ENCODE measurements at places on chromosomes 3 and 15.

- peak; percentile 5 for DNase-seq
Observed at GRCh38 chr3:36305929-36306520, 74.3 kb upstream of the STAC start.

DNA sequence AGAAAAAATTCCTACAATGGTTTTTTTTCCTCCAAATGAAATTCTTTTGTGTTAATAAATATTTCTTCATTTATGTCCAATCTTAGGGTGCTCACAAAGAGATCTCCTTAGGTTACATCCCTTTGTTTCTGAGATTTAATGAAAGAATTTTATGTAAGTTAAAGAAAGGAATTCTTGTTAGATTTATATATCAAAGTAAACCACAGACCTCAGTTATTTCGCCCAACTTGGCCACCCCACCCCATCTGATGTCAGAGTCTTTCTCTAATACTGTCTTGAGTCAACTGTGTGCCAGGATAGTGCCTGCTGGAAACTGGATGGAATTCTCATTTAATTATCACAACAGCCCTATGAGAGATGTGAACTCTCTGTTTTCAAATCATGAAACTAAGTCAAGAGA is 259.9 kb downstream of the OPA1 start:
- DNase-seq: peak; percentile 56

DNA sequence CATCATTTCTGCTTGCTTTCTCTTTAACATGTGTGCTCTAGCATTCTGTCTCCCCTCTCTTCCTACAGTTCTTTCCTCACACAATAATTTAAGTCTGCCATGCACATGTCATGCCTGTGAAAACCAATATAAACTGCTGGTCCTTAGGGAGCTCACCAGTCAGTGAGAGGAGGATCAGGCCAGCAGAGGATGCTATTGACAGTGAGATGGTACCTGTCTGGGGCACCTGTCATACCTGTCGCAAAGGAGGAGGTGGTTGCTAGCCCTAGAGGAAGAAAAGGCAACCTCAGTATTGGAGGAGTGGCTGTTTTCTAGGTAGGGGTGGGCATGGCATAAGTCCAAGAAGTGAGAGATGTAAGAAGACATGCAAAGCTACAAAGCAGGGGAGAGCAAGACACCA is 194.6 kb downstream of the GABRG3 start:
- DNase-seq: no peak

GRCh38 chr15:101246824-101247745 is 4.8 kb downstream of the CHSY1 start:
- DNase-seq: no peak

- DNase-seq: no peak
Observed at GRCh38 chr15:40940296-40940801, 11.2 kb downstream of the DLL4 start.

DNA sequence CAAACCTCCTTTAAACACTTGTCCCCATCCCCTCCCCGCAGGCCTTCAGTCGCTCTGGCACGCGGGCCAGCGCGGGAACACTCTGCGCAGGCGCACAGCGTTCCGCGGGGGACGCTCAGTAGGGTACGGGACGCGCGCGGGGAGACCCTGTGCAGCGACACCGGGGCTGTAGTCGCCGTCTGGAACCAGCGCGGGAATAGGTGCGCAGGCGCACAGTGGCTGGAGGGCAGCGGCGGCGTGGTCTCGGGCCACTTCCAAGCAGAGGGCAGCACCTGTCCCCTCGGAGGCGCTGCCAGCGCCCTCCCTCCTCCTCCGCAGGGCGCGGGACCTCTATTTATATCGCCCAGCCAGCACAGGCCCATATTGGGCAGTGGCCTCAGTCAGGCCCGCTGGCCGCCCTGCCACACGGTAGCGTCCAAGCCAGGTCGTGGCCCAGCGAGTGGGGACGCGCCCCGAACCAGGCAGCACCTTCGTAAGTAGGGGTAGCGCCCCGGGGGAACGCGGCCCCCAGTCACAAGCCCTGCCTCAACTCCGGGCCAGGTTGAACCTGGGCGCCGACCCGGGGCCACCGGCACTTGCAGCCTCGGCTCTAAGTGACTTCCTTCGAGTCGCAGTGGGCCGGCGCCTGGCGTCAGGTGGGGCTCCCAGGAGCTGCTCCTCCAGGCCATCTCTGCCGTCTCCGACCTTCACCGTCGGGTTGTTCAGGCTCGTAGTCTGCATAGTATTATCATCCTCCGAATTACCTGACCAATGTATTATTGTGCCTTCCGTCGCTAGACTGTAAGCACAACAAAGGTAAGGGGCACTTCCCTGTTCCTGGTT is at the start of gene KBTBD12:
KBTBD12 (plus strand) TSS at position 118 of the 822 bp plus-strand sequence. CDS start 7,830 bp downstream, outside the sequence.
- no peak for DNase-seq

GRCh38 chr3:37237252-37237651 is 62.9 kb upstream of the LRRFIP2 start:
- peak; percentile 72 for DNase-seq

- DNase-seq: no peak
Observed at GRCh38 chr3:50749822-50750221, 75.1 kb downstream of the DOCK3 start.

DNA sequence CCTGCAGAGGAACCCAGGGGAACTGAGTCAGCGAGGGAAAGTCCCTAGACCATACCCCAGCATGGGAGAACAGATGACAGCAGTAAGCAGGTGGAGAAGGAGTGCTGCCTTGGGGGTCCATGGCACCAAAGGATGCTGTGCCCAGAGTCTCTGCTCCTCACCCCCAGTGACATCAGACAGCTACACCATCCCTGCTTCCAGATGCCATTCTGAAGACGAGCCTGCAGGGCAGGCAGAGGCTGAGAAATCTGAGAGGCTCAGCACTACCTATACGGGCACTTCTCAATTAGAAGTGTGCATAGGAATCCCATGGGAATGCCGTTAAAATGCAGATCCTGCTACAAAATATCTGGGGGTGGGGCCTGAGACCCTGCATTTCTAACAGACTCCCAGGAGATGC is 211.3 kb upstream of the NSMCE3 start:
- no peak for DNase-seq

- no peak for DNase-seq
Observed at GRCh38 chr15:56234804-56235203, 8.9 kb downstream of the RFX7 start.

DNA sequence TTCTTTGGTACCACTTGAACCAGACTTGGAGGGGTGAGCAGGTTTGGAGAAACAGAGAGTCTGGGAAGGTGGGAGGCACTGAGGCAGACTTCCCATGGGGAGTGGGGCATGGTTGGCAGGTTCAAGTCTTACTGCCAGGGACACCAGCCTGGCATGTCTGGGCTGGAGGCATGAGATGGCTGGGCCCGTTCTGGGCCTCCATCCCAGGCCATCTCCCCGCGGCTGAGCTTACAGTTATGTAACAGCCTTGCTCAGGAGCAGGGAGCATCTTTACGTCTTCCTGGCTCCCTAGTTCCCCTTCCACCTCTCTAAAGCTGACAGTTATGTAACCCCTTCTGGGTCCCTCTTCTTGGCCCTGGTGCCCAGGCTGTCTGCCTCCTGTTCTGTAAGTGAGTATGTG is 12.4 kb downstream of the VIPR1 start:
- DNase-seq: no peak

GRCh38 chr3:27554706-27555105 is 70.5 kb upstream of the SLC4A7 start:
- DNase-seq: peak; percentile 45

DNA sequence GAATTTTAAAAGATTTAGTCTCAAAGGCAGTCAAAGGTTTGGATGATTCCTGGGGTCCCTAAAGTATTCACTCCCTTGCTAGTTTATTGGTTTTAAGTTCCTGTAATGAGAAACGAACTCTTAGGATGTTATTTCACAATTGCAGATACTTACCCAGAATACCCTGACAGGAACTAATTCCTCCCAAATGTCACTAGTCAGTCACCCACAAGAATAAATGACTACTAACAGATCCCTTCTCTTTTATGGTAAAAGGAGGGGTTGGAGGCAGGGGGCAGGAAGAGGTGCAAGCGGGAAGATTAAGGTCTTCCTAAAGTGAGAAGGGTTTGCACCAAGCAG is 174.2 kb upstream of the SLC2A2 start:
- DNase-seq: no peak

GRCh38 chr15:60970246-60971170 is 258.6 kb downstream of the RORA start:
- peak; percentile 72 for DNase-seq

DNA sequence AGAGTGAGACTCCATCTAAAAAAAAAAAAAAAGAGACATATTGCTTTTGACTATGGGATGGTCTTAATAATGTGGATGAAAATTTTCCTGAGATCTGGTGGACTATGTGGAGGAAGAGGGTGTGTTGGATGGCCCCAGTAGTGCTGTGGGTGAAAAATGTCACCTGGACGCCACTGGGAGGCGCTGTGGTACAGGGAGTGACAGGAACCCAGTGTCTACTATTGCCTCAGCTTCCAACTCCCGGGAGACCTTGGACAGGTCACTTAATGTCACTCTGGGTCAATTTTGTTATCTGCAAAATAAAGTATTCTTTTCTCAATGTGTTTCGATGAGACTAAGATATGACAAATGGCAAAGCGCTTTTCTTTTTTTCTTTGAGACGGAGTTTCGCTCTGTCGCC is 27.7 kb upstream of the DCP1A start:
- DNase-seq: peak; percentile 39

GRCh38 chr3:128486205-128486628 is 6.8 kb downstream of the GATA2 start:
- no peak for DNase-seq

- DNase-seq: no peak
Observed at GRCh38 chr3:111956449-111956848, 22.4 kb upstream of the ABHD10 start.

- DNase-seq: no peak
Observed at GRCh38 chr3:30613133-30613825, 6.9 kb downstream of the TGFBR2 start.

DNA sequence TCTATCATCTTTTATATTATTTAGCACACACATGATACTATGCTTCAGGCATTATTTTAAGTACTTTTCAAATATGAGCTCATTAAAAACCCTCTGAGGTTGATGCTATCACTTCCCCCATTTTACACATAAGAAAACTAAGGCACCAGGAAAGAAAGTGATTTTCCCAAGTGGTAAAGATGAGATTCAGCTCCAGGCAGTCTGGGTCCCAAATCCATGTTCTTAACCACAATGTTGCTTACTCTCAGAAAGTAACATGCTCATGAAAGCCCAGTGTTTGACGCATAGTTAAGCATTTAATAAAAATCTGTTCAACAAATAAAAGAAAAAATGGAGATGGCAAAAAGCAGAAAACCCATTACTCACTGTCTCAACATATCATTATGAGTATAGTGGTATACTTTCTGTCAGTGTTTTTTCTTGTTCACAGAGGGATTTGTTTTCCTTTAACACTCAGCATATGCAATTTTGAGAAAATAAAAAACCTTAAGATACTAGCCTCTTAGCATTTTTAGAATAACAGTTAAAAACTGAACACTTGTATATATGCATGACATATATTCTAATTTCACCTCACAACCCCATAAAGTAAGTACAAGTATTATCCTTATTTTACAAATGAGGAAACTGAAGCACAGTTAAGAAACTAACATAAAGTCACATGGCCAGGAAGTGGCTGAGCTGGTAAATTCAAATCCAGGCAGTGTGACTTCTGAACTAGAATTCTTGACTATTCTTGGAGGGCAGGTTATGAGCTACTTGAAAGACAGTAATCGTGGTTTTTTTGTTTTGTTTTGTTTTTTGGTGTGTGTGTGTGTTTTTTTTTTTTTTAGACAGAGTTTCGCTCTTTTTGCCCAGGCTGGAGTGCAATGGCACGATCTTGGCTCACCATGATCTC is 10.4 kb downstream of the PEAK1 start:
- DNase-seq: no peak

GRCh38 chr15:73751511-73751898 is 1.6 kb downstream of the INSYN1 start:
- DNase-seq: no peak

DNA sequence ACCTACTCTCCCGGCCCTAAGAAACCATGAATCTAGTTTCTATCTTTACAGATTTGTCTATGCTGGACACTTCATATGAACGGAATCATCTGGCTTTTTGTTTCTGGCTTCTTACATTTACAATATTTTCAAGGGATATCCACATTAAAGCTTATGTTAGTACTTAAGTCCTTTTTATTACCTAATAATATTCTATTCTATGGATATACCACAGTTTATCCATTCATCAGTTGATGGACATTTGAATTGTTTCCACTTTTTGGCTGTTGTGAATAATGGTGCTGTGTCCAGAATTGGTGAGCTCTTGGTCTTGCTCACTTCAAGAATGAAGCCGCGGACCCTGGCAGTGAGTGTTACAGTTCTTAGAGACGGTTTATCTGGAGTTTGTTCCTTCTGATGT is 42.6 kb downstream of the ARHGAP31 start:
- no peak for DNase-seq

DNA sequence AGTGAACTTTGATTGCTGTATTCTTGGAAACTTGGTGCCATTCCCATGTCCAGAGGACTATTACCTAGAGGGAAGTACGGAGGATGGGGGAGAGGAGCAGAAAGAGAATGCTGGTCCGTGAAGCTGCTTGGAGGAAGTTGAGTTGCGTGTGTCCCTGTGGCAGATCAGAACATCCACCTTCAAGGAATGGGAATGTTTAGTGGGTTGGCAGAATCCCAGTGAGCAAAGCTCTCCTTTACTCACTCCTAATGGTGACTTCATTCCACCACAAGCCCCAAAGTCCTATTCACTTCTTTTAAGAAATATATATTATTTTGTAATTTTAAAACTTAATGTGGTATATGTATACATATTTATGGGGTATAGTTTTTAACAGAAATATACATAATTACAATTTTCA is 247.8 kb upstream of the FEZF2 start:
- peak; percentile 52 for DNase-seq

DNA sequence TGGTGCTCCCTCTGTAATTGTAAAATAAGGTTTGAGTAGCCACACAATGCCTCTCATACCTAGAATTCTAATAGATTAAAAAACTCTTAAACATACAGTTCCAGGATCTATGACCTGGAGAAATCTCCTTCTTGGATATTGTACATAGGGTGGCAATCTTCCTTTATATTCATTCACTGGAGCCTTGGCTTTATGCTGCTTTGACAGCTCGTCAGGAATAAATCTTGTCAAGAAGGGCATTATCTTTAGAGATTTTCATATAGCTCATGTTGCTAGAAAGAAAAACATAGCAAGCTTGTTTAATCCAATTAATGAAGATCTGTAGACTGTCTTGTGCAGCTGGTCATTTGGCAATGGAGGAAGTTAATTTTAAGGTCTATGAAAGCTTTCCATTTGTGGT is 131.1 kb downstream of the PYDC2 start:
- DNase-seq: no peak

DNA sequence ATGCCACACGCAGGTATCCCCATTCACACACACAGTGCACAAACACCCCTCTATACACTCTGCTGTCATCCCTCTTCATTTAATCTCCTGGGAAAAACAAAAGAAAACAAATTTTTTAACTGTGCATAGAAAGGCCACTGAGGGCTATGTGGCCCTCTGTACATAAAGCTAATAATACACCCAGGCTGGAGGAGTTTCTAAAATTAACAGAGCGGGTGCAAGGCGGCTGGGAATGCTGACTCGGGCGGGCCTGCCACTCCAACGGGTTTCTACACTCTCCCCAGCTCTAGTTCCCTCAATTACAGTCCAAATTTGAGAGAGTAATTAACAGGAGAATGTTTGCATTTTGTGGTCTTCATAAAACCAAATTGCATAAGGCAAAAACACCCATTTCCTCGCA is 23.1 kb downstream of the HCN4 start:
- DNase-seq: no peak

- DNase-seq: peak; percentile 73
Observed at GRCh38 chr3:136075218-136075808, 109.8 kb downstream of the PPP2R3A start.

Measured in fibroblast of skin of abdomen (primary cell).